ENCODE measurements at places on chromosomes 1 and 21. TPM values are rescaled to one million over a fixed set of nuclear protein-coding genes. Genes with fewer than 3 reads are reported as not detected.

Gene MAP3K6
- total RNA-seq, result 26.8 TPM

Gene TTC24
- total RNA-seq, result not detected

Gene PTPRF
- 79.1 TPM for total RNA-seq

Gene C1orf185
- total RNA-seq, result not detected

Gene HSD11B1
- total RNA-seq, result 47.3 TPM
